CD4-positive, alpha-beta T cell treated with Interleukin-4 for 4 hours (primary cell): ENCODE measurements at places on chromosomes 2 and 18.

DNA sequence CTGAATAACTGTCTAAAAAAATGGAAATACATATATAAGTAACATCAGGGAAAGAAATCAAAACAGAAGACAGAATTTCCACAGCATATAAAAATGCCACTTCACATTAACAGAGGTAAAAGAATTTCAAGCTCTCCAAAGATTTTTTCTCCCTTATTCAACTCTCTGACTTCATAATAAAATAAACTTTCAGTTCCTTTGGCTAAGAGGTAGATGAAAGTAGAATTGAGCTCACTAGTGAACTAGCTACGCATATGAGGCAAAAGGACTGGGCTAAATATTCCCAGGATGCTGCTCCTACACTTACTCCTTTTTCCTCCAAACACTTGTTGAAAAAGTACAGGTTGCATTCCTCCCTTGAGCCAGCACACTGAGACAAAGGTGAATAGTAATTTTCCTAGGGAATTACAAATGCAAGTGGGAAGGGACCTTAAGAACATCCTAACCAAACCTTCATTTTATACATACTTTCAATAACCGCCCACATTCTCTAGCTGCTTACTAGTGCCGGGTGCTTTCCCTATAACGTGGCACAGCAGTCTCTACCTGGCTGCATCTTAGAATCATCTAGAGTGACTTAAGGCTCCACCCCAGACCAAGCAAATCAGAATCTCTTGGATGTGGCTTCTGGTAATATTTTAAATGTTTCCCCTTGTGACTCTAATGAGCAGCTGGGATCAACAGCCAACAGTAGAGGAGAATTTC lies 136.6 kb downstream of the MTCL1 start:
- DNase-seq, result no peak

- DNase-seq, result no peak
These were observed 105.2 kb upstream of the ZNF521 start for GRCh38 chr18:25457126-25457525.

DNA sequence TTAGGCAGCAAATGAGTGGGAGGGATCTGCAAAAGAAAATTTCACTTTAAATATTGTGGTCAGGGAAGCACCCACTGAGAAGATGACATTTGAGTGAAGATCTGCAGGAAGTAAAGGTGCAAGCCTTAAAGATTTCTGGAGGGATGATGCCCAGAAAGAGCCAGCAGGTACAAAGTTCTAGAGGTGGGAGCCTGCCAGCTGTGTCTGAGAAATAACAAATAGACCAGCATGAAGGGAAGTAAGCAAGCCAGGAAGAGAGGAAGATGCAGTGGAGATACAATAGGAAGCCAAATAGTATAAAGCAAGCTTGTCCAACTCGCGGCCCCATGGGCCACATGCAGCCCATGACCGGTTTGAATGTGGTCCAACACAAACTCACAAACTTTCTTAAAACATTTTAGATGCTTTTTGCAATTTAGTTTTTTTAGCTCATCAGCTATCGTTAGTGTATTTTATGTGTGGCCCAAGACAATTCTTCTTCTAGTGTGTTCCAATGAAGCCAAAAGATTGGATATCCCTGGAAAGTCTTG lies 489.9 kb downstream of the DCC start:
- DNase-seq, result no peak

DNA sequence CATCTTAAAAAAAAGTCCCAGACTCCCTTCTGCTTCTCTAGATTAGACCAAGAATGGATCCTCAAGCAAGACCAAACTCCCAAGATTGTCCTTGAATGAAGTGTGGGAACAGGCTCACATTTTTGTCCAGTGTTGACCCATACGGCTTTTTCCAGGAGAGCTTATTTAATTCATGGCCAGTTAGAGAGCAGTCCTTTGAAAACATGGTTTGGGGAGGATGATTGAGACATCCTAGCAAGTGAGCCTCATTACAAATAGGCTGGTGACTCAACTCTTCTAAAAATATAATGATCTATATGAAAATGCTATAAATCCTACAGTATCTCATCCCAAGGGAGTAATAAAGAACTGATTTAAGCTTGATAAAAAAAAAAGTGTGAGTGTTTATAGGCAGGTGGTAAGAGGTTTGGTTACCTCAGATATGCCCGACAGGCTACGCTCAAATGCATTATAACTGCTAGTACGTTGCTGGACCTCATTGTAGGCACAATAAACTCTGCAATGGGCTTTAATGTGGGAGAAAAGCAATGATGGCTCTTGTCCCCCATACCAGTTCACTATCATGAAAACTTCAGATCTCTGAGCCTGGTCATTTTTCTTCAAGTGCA lies 17.0 kb downstream of the ANKRD29 start:
- DNase-seq, result no peak

DNA sequence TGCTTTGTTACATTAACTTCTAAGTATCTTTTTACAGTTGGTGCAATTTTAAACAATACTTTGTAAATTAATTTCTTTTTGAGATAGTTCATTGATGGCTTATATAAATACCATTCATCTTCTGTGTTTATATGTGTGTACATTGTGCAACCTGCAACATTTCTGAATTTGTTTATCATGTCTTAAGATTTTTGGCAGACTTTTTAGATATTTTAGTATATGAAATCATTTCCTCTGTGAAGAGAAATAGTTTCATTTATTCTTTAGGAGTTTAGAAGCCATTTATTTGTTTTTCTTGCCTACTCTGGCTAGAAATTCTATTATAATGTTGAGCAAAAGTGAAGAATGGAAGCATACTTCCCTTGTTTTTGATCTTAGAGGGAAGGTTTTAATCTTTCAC lies 337.8 kb upstream of the DSEL start:
- DNase-seq, result no peak

GRCh38 chr2:189337656-189338055 lies 103.6 kb upstream of the WDR75 start:
- DNase-seq, result no peak

GRCh38 chr18:76997951-76998808 lies 134.4 kb downstream of the MBP start:
- no peak for DNase-seq

DNA sequence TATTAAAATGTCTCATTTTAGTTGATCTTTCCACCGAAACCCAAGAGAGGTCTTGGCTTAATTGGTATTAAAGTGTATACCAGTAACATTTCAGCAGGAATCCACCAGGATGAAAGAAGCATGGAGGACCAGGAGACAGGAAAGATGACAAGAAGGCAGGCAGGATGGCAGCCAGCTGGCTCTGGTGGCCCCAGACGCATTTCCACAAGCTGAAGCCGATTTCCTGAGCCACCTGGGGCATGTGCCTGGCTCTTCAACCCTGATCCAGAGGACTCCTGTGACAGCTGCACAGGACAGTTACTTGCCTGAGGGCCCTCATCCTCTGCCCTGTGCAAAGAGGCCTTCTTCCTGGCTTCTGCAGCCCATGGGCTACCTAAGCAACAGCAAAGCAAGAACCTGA lies 56.9 kb upstream of the NFU1 start:
- DNase-seq, result no peak

DNA sequence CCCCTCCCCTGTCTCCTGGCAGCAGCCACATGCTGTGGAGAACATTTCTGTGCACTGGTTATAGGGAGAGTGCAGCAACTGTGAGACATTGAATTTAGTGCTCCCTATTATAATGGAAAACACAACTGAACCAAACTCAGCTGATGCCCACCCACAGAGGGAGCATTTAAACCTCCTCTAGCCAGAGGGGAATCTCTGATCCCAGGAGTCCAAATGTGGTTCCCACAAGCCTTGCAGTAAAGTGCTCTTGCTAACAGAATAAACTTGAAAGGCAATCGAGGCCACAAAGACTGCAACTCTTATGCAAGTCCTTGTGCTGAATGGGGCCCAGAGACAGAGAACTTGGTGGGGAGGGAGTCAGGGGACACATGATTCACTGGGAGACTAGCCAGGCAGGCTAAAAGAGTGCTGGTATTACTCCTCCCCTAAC lies 638.8 kb upstream of the VRK2 start:
- DNase-seq, result no peak

DNA sequence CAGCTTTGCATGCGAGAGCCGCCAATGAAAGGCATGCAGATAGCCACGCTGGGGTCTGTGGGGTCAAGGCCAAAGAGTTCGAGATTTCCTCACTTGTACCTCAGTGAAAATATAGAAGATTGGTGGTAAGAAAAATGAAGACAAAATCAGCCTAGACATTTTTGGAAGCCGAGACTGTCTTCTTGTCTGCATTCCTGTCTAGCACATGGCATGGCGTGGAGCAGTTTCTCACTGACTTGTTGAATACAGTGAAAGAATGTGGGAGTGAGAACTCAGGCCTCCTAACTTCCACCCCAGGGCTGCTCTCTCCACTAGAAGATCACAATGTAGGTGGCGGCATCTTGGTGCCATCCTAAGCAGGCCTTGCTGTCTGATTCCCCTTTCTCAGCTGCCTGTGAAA lies 740.8 kb upstream of the HS6ST1 start:
- DNase-seq, result no peak

DNA sequence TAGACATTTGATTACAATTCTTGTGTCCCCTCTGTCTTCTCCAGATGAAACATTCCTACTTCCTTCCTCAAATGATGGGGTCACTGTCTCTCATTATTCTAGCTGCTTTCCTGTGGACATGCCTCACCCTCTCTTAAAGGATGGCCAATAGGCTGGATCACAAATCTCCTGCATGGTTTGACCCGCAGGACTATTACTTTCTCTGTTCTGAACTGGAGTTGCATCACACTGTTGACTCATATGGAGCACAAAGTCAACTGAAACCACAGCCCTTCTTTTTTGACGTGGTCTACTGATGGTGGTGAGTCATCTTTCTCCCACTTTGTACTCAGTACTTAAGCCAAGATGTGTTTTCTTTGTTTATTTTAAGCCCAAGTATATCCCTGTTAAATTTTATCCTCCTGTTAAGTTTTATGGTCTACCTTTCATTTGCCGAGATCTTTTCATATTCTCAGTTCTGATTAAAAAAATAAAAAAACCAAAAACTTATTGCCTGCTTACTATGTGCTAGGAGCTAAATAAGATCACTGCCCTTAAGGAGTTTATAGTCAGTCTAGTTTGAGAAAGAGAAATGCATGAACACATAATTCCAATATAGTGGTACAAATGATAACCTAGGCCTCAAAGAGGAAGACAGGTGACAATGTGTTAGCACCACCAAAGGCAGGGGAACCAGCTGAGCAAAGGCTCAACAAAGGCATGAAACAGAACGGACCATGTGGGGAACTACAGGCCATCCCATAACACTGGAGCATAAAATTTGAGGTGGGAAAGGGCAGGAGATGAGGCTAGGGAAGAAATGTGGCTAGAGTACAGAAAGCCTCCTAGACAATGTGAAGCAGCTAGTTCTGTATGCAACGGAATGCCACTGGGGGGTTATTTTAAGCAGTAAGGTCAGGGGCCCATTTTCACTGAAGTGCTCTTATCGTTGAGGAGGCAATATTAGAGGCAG lies 67.6 kb upstream of the ZFP36L2 start:
- DNase-seq, result peak; percentile 55

DNA sequence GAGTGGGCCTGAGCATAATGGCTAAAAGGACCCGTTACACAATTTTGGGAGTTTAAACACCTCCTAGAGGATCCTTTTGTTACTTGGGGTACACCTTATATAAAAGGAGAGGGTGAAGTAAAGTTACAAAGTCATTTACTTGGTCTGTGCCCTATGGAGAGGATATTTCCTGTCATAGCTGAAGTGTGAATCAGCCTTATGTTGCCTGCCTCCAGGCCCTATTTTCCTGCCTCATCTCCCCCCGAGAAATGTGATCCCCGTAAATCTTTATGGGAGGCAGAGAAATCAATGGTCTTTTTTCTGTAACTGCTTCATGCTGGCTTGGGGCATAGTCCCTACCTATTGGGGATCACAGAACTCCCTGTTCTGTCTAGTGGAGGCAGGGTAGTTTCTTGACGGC lies 906.6 kb downstream of the DSC3 start:
- DNase-seq, result no peak

DNA sequence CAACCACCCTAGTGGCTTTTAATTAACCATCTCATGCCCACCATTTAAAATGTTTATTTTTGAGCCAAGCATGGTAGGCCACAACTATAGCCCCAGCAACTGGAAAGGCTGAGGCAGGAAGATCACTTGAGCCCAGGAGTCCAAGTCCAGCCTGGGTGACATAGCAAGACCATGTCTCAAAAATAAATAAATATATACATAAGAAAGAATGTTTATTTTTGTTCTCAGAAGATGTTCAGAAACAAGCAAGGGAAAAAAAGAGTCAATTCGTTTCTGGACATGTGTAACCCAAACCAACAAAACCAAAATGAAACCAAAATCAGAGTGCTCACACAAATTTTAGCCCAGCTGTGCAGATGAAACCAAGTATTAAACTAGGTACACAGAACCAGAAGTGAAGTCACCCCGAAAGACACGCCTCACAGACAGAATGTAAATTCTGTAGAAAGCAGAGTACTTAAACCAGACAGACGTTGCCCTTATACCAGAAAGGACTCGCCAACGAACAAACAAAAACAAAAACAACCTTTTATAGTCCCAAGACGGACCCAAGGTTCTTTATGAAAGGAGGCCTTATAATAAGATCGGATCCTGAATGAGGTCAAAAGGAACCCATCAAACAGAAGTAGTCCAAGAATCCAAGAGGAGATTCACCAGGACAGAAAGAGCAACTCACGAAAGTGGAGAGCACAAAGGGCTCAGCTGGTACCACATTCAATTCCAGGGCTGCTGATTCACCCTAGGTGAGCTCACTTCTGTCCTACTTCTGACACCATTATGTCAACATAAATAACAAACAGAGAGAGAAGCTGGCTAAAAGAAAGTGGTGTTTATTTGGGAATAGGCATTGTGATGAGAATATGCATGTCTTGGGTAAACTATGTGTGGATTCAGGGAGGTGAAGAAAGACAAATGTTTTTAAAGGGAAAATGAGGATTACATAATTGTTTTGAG lies 31.8 kb upstream of the MTCL1 start:
- DNase-seq, result no peak

DNA sequence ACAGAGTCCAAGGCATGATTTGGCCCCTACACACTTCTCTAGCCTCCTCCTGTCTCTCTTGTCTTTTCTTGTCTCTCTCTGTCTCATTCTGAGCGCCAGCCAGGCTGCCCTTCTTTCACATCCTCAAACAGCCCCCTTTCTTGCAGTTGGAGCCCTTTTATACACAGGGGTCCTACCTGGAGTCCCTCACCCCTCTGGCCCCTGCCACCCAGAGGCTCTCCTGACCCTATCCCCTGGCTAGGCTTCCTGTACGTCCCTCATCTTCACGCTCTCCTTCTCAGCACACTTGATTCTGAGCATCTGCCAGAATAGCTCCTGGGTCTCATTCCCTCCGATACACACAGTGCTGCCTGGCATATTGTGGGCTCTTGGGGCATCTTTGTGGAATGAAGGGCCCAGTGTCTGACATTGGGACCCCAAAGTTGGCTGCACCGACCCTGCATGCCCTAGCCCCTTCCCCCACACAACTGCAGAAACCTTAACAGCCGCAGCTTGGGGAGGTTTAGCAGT lies 261.9 kb downstream of the DYSF start:
- no peak for DNase-seq

GRCh38 chr2:216700088-216700567 lies 4.8 kb upstream of the IGFBP5 start:
- DNase-seq, result no peak

DNA sequence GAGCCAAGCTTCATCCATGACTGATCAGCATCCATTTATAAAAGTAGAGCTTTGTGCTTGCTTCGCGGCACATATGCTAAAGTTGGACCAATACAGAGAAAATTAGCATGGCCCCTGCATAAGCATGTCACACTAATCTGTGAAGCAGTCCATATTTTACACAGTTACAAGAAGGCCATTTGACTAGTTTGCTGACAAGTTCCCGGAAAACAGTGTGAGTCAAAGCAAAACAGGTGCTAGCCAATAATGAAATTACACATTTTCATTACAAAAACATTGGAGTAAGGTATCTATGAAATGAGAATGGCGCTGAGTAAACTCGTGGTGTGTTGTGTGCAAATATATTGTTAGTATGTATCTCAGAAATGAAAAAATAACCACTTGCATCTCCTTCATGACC lies 4.7 kb downstream of the ANKRD62 start:
- no peak for DNase-seq
